ENCODE measurements at places on chromosomes 7 and 10. TPM values are rescaled to one million over a fixed set of nuclear protein-coding genes. Genes with fewer than 3 reads are reported as not detected.

CALML5 gene
- not detected for total RNA-seq

RBM20 gene
- total RNA-seq, result 1.6 TPM

TACC2 gene
- 2.8 TPM for total RNA-seq

PPP1R3C gene
- 0.09 TPM for total RNA-seq

ATRNL1 gene
- 1.4 TPM for total RNA-seq

FAM237B gene
- total RNA-seq, result not detected

C10orf67 gene
- total RNA-seq, result under 0.01 TPM

CDNF gene
- 1.0 TPM for total RNA-seq

PSMA2 gene
- 80.0 TPM for total RNA-seq

RAB11FIP2 gene
- 8.3 TPM for total RNA-seq
